ENCODE measurements at places on chromosomes 1 and 21.

DNA sequence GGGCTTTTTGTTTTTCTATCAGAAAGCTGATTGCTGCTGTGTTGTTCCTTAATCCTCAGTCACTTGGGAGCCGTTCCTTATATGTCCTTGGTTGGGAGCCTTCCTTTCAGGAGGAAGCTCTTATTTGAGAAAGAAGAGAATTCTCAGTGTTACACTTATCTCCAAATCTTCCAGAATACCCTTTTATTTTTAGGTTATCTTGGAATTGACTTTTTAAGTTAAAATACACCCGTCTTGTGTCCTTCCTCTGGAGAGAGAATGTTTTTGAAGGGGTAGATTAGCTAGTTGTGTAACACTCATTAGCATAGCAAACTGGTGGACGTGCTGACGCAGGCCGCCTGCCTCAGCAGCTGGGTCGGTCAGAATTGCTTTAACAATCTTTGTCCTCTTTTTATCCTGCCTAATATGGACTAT lies 42.1 kb downstream of the LRRC8B start:
- no peak for DNase-seq

DNA sequence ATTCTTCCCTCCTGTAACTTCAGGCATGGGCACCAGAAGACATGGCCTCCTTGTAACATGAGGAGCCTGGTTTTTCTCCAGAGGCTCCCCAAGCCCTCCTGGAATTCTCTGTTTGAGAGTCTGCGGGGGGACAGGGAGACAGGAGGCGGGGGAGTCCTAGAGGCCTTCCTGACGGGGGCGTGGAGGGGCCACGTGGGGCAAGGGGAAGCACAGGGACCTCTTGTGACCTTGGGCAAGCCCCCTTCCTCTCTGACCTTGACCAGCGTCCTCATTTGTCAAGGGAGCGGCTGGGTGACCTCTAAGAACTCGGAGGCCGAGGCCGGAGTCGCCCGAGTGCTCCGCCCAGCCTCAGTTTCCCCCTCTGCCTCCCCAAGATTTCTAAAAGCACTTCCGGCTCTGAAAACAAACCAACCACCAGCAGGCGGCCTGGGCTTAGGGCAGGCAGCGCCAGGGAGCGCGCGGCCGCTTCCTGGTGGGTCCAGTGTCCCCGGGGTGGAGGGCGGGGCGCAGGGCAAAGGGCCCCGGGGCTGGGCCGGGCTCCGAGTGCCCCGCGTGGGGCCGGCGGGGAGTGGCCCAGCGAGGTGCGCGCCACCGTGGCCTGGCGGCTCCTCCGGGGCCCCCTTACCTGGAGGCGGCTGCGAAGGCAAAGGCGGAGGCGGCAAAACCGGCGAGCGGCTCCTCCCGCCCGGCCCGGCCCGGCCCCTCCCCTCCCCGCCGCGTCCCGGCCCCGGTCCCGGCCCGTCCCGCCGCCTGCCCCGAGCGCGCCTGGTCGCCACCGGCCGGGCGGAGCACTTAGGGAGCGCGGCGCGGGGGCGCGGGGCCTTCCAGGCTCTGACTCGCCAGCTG lies at the start of gene TMCO4:
TMCO4 (minus strand) TSS at position 687 of the 846 bp plus-strand sequence. CDS start 19,158 bp downstream, outside the sequence.
- DNase-seq = peak; percentile 13

DNA sequence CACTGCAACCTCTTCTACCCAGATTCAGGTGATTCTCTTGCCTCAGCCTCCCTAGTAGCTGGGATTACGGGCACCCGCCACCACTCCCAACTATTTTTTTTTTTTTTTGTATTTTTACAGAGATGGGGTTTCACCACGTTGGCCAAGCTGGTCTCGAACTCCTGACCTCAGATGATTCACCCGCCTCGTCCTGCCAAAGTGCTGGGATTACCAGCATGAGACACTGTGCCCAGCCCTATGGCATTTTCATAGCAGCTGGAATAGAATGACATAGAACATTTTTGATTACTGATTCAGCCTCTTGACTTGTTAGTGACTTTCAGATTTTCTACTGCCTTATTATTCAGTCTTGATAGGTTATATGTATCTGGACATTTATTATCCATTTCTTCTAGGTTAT lies 1046.2 kb downstream of the AMY1C start:
- no peak for DNase-seq

GRCh38 chr1:40030528-40031135 lies 9.9 kb upstream of the CAP1 start:
- no peak for DNase-seq

- no peak for DNase-seq
These were observed 20.1 kb upstream of the COL16A1 start for GRCh38 chr1:31723828-31724359.

DNA sequence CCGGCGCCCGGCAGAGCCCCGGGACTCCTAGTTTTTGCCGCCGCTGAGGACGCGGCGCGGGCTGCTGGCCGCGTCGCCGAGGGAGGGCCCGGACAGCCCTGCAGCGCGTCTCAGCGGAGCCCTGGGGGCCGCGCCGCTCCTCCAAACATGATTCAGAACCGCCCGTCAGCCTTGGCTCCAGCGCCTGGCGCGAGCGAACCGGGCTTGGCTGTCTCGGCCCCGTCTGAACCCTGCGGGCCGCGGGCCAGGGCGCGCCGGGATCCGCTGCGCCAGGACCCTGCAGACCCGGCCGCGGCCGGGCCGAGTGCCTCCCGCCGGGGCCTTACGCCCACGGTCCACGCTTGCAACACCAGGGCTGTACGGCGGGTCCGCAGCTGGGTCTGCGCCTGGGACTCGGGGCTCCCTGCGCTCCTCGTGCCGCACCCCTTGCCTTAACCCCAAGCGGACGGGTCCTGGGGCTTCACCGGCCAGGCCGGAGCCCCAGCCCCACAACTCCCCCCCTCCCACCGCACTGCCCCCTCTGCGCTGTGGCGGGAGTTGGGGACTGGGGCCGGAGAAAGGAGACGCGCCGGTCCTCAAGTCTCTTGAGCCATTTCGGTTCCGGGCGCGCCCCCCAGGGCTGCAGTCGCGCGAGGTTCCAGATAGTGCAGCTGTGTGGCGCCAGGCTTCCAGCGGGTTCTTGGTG lies 48.4 kb upstream of the CD34 start:
- no peak for DNase-seq

DNA sequence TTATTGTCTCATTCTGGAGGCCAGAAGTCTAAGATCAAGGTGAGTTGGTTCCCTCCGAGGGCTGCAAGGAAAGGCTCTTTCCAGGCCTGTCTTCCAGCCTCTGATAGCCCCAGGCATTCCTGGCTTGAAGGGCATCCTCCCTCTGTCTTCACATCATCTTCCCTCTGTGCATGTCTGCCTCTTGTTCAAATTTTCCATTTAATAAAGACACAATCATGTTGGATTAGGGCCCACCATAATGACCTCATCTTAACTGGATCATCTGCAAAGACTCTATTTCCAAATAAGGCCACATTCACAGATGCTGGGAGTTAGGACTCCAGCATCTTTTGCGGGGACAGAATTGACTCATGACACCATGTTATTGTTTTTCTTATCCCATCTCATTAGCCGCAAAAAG lies 24.5 kb downstream of the HUNK start:
- no peak for DNase-seq

GRCh38 chr1:201848230-201848629 lies 19.3 kb downstream of the IPO9 start:
- no peak for DNase-seq

DNA sequence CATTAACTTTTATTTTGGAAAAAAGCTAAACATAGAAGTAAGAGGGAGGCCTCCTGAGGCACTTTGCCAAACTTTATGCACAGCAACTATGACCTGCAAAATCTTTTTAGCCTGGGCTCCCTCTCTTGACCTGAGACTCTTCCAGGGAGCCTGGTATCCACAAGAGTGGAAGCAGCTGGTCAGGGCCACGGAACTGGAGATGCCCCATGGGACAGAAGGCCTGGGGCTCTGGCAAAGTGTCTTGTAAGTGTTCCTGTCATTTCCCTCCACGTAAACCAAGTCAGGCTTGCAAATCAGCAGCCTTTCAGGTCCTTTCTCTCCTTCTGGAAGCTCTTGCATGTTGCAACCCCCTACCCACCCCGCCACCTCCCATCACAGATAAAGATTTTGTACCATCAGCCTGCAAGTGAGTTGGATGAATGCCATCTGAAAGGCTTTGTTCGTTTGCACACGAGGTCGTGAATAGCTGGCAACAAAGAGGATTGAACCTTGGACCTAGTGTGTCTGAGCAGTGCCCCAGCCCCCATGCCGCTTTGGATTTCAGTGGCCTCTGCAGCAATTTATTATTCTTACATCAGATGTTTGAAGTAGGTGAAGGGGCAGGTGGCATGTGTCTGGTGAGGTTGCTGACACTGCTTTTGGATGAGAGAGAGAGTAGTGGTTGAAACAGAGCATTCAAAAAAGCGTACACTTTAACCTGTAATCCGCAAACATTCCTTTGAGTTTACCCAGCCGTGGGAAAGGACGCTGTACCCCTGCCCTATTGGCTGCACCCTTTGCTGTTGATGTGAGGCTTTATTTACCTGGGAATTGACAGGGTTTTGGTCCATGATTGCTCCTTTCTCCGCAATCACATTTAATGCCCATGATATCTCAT lies 91.6 kb downstream of the GALNT2 start:
- DNase-seq = no peak

DNA sequence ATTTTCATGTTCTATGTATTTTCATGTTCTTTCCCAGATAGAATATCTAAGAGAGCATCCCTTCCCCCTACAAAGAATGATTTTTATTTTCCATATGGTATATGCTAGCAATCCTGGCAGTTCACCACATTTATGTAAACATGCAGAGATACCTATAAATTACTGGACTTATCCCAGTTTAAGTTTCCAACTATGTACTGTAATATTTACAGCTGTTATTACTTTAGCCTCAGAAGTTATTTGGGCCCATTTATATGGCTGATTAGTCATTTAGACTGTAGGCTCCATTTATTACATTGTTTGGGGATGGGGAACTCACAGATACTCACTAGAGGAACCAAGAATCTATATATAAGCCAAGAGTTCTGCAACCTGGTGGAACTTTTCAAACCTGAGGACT lies 84.8 kb upstream of the WARS2 start:
- DNase-seq = no peak

DNA sequence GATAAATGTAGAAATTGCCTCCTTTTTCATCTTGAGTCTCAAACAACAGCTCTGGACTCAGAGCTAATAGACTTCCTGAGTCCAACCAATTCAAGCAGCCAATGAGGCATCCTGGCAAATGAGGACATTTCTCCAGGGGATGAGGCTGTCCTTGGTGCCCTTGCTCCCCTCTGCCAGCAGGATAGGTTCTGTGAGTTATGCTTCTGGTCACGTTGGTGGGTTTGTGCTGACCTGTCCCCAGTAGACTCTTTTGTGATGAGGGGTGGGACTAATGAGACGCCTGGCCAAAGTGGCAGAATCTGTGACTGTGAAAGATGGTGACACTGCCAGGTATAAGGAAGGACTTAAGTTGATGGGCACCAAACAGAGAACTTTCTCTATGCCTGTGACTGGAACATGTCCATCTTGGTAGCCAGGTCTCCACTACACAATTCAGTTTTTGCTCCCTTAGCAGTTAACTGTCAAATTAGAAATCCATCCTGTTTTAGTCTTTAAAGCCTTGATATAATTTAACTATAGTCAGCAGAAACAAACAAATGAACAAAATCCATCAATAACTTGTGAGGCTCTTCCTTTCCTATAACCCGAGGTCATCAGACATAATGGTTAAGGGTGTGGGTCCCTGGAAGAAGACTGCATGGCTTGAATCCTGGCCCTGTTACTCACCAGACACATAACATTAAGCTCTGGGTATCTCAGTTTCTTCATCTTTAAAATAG lies 35.7 kb upstream of the THEM4 start:
- DNase-seq = no peak

DNA sequence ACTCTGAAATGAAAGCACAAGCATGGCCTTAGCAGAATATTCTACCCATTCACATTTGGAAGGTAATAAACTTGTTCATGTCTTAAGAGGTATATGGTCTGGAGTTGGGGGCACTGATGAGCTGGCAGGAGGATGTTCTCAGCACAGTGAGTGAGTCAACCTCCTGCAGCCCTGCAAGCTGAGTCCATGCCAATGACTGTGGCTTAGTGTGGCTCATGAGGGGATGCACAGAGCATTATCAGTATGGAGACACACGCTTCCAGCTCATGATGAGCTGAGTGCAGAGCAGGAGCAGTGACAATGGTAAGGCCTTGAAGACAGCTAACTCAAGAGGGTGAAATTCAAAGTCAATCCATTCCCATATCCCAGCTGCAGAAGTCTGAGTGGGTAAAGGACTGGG lies 102.3 kb downstream of the TNFSF18 start:
- peak; percentile 9 for DNase-seq

DNA sequence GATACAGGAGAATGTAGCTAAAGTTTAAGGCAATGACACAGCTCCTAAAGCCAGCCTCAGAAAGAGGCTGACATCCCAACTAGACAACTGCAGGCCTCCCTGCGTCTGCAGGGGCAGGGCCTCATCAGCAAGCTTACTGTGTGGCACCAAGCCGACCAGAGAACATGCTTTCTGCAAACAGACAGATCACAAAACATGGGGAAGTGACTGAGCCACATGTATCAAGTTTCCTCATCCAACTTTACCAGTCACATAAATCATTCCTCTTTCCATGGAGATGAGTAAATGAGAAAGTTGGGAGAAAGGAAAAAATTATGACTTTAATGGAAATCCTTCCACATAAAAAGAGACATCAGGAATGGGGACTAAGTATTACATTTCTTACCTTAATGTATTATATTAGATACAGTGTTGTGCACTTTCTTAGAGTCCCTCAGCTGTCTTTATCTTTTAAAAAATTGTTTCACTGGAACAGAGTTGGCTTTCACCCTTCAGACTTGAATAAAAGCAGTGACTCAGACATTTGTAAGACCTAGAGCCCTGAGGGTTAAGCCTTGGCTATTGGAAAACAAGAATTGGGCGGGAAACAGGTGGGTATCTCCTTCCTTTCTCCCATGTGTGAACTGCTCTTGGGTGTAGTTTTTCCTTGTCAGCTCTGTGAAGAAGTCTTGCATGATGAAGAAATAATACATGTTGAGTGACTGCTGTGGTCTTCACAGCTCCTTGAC lies 305.7 kb upstream of the SNX7 start:
- no peak for DNase-seq

- no peak for DNase-seq
These were observed 4.9 kb upstream of the S100A3 start for GRCh38 chr1:153553830-153554541.

DNA sequence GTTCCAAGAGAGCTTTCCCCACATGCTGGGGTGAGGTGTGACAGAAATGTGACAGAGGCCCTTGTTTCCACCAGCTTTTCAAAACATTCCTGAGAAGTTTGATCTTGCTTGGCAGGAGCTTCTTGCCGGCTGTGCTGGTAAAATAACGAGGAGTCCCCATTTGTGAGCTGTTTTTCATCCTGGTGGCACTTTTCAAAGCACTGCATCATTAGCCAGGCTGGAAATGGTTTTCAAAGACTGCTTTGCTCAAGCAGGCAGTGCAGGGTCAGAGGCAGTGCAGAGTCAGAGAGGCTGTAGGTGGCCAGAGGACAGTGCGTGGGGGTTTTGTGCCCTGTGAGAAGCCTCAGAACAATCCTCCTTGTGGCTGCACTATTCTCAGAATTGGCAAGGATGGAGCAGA lies 75.8 kb upstream of the KCNA3 start:
- DNase-seq = no peak

DNA sequence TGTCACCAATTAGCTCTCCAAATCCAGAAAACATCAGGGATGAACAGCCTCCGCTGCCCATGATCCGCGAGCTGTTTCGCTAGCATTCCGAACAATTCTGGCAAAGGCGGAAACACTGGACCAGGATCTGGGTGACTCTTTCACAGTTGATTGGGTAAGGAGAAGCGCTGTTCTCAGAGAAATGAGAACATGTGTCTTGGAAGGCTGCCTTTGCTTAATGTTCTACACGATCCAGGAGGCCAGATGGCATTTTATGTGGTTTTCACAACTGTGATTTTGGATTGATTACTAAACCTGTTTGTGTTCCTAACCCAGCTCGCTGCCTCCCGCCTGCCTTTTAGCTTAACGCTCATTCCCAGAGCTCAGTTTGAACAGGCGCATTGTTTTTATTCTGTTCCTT lies 144.0 kb downstream of the KIF26B start:
- no peak for DNase-seq
